ENCODE measurements at places on chromosomes 3 and 15.

DNA sequence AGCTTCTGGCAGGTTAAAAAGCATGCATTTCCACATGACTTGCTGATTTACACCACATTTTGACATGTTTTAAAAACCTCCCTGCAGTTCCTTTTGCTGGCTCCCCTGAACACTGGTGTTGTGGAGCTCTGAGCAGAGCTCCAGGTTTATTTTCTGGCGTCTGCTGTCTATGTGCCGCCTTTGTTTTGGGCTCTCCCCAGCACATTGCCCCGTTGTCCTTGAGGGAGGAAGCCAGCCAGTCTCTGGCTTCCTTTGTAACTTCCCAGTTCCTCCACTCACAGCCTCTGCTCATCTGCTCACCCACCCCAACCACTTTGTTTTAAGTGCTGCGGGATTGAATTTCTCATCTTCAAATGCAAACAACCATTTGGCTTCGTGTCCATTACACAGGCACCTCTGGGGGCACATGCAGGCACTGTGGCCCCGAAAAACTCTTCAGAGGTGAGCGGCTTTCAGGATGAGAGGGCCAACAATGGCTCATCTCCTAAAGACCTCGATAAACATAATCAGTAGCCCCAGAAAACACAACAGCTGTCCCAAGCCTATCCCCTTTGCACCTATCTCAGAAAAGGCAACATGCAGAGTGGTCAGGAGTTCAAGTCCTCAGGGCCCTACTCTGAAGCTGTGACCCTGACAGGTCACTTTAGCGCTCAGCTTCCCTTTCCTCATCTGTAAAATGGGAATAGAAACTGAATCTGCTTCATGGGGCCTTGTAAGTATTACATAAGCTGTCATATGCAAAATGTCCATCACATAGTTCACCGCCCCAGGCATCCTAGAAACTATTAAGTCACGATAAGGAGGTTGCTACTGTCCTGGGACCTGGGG lies 1.3 kb upstream of the MEF2A start:
- no peak for DNase-seq

GRCh38 chr3:195110647-195111318 lies 160.2 kb downstream of the XXYLT1 start:
- no peak for DNase-seq

- peak; percentile 86 for DNase-seq
Measured at GRCh38 chr3:9890249-9891071, at the start of gene JAGN1. TSS of gene JAGN1 (plus strand) at chr3:9890610. CDS start at chr3:9890723, 113 bp downstream.

DNA sequence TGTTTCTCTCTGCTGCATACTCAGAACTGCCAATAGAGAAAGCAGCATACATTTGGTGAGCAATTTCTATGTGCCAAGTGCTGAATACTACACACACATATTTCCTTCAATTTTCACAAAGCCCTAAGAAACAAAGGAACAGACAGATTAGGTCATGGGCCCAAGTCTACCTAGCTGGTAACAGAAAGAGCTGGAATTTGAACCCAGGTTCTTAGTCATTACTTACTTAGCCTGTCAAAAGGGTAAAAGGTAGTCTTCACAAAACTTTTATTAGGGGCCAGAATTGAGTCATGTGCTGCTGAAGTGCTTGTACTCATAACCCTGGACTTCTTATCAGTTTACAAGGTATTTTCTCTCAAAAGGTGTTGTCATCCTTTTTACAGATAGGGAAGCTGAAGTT lies 10.4 kb upstream of the ABHD17C start:
- no peak for DNase-seq

DNA sequence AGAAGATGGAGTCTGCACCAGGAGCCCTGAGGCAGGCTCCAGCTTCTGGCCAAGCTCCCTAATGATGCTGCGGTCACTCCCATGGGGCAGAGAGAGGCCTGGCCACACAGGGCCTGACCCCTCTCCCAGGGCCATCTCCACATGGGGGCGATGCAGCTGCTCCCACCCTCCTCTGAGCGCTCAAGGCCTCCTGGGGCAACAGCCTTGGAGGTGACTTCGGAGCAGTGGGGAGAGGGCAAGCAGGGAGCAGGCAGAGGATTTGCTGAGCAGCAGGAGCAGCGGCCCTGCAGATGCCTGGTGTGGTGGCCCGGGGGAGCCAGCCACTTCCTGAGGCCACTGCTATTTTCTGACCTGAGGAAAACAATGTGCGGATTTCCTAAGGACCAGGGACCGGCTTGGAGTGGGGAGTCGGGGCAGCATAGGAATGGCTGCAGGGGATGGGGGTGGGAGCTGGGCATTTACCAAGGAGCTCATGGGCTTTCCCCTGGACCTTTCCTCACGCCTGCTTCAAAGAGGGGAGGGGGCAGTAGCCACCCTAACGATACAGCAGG lies 81.6 kb upstream of the RPL32 start:
- DNase-seq = no peak

DNA sequence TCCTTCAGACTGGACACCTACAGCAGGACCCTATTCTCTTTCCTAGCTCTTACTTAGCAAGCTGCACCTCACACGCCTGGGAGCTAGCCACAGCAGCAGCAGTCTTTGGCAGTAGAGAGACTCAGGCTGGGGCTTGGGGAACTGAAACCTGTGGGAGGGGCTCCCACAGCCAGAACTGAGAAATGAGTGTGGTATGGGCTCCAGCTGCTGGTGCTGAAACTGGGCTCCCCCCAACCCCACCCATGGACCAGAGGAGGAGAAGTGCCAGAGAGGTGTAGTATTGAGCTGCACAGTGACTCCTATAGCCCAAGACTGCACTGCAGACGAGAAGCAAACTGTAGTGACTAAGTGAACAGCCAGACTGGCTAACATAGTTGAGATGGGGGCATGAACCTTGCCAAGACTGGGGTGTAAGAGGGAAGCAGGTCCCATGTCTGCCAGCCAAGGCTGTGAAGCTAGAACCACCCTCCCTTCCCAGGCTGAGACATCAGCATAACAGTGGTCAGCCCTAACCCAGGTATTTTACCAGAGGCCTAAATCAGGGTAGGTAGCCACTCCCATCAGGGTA lies 62.5 kb downstream of the MYO5A start:
- DNase-seq = no peak

DNA sequence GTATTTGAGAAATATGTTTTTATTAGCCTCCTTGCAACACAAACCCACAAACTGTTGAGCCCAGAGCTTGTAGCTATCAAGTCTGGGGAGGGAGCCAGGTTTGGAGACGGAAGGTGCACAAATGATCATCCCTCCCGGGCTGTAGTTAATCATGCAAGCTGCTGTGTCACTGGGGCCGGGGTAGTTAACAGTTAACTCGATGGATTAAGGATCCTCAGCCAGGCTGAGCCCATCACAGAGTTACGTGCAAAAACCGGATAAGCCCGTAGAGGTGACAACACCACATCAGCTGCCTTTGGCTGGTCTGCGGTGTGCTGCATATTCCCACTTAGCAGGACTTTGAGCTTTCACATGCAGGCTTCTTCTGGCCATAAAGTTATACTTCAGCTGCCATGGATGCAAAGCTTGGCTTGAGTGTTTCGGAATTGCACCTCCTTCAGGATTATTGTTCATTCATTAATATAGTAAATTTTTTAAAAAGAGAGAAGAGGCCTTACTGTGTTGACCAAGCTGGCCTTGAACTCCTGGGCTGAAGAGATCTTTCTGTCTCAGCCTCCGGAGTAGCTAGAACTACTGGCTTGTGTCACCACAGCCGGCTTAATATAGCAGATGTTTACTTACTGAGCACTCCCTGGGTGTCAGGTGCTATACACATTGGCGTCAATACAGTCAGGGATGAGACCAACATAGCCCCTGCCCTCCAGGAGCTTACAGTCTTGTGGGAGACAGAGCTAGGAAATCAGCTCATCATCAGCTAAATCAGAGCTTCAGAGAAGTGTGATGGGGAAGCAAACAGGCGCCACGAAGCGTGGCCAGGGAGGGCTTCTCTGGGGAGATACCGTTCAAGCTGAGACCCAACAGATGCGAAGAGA lies 226.8 kb upstream of the BHLHE40 start:
- no peak for DNase-seq

DNA sequence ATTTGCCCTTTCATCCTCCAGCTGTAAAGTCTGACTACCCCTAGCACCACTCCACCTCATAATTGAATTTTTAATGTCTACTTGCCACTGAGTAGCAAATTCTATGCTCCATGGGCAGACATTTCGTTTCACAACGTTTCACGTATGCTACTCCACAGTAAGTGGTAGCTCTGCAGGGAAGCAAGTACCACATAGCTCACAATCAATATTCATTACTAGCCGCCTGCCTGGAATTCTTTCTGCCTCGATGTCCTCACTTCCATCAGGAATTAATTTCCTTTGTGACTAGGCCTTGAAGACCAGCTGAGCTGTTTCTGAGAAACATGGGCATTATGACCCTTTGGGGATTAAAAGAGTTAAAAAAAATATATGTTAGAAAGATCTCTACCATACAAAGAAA lies 15.3 kb downstream of the NPTN start:
- no peak for DNase-seq

DNA sequence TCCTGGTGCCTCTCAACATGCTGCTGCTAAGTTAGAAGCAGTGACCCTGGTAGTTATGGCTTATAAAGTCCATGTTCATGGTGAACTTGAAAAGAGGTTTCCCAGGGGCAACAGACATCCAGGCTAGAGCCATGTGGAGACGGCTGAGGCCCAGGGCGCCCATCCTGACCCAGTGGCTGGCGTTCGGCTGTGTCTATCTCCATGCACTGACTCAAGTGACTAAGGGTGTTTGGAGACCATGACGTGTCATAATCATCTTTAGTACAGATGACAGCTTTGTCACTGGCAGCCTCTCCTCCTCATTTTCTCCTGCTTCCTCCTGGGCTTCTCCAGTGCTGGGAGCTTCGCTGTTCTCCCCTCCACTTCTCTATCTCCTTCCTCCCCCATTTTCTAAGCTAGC lies 287.4 kb upstream of the LYSMD4 start:
- DNase-seq = no peak

GRCh38 chr3:134988666-134989065 lies 193.6 kb downstream of the EPHB1 start:
- DNase-seq = no peak

GRCh38 chr15:67144609-67145311 lies 79.4 kb downstream of the SMAD3 start:
- no peak for DNase-seq

DNA sequence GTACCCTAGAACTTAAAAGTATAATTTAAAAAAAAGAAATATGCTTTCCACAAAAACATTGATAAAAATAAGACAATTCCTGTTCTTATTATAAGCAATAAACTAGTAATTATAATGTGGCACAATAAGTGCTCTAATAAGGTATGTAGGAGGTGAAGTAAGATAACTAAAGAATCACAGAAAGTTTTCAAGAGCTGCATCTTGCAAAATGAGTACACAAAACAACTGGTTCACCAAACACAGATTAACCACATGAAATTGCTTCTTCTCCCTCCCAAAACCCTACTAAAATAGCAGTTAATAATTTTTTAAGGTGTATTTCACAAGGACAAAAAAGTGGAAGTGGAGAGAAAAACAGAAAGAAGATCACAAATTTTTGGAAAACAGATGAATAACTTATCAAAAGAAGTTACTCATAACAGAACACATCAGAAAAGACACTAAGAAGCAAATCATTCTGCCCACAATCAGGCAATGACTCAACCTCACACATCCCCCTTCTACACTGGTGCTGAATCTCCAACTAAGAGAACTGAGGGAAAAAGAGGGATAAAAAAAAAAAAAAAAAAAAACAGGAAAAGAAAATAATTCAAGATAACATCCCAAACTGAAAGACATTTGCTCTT lies 64.2 kb downstream of the TBC1D5 start:
- DNase-seq = no peak

- DNase-seq = no peak
Measured at GRCh38 chr3:174110761-174111160, 713.2 kb downstream of the NLGN1 start.

DNA sequence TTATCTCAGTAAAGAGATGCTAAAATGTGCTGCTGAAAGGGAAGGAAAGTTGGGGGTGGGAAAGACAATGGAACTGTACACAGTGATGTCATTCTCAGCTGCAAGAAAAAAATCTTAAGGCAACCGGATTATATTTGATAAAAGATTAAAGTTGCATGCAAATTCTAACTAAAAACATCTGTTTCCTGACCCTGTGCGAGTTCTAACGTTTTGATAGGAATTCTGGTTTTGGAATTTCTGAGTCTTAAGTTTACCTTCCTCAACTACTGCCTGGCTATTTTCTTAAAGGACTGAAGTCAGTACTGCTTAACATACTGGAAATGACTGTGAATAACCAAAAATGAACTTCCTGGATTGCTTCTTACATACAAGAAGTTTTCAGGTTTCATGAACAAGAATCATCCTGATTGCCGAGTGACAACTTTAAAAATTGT lies 115.5 kb downstream of the SLC25A26 start:
- DNase-seq = no peak

GRCh38 chr3:134367869-134368750 lies 6.1 kb downstream of the AMOTL2 start:
- DNase-seq = no peak

DNA sequence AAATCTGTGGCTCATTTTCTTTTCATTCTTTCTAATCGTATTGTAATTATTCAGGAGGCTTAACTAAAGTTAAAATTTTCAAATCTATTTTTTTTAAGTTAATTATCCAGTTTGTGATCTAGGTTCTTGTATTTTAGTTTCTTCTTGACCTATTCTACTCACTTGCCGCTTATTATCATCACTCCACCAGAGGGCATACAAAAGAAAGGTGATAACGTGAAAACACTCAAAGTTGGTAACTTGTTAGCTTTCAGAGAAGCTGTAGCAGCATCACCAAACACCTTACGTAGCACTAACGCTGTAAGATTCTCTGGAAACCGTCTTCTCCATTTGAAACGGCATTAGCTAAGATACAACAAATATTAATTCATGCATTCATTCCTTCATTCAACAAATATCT lies 4.8 kb downstream of the GNB4 start:
- no peak for DNase-seq

GRCh38 chr3:59609657-59610348 lies 560.0 kb upstream of the CFAP20DC start:
- DNase-seq = no peak

DNA sequence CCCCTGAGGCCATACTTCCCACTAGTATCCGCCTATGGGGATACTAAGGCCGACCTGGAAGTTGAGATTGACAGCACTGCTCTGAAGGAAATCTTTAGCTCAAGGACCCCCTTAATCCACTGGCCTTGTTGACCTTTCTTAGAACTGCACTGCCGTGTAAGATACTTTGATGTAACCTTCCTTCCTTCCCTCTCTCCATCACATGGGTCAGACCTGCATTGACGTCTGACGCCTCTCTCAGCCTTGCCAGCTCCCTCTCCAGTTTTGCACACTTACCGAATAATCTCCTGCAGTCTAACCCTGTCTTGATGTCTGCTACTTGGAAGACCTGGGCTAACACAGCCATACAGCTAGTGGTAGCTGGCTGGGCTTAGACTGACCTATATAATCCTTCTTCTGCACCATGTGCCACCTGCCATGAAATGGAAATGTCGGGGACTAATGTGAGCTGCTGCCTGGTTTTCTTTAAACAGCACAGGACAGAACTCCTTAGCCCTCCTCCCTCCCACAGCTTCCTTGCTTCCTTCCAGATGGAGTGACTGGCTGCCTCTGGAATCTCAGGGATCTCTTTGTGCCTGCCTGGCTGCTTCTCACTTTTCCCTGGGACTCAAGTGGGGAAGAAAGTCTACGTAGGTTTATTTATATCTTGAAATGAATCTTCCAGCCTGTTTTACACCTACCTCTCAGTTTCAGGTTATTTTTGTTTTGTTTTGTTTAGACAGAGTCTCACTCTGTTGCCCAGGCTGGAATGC lies 39.2 kb upstream of the HERC1 start:
- no peak for DNase-seq

GRCh38 chr15:58159827-58160386 lies 21.7 kb downstream of the AQP9 start:
- no peak for DNase-seq

GRCh38 chr3:15460891-15461531 lies 33.6 kb downstream of the EAF1 start:
- DNase-seq = no peak

- DNase-seq = no peak
Measured at GRCh38 chr3:6994081-6994668, 133.3 kb downstream of the GRM7 start.

Data from anterior cingulate cortex (tissue), 58 donors.